Activated CD8-positive, alpha-beta memory T cell treated with anti-CD3 and anti-CD28 coated beads for 48 hours (primary cell): ENCODE measurements at places on chromosomes 16 and 17.

- no peak for DNase-seq
Measured at GRCh38 chr17:31740611-31741082, 118.4 kb downstream of the COPRS start.

GRCh38 chr17:49549691-49550678 is 25.7 kb upstream of the NXPH3 start:
- DNase-seq = no peak

- no peak for DNase-seq
Measured at GRCh38 chr17:58317421-58318064, 11.1 kb downstream of the TSPOAP1 start.

- DNase-seq = no peak
Measured at GRCh38 chr16:87227296-87227951, 89.8 kb downstream of the C16orf95 start.

DNA sequence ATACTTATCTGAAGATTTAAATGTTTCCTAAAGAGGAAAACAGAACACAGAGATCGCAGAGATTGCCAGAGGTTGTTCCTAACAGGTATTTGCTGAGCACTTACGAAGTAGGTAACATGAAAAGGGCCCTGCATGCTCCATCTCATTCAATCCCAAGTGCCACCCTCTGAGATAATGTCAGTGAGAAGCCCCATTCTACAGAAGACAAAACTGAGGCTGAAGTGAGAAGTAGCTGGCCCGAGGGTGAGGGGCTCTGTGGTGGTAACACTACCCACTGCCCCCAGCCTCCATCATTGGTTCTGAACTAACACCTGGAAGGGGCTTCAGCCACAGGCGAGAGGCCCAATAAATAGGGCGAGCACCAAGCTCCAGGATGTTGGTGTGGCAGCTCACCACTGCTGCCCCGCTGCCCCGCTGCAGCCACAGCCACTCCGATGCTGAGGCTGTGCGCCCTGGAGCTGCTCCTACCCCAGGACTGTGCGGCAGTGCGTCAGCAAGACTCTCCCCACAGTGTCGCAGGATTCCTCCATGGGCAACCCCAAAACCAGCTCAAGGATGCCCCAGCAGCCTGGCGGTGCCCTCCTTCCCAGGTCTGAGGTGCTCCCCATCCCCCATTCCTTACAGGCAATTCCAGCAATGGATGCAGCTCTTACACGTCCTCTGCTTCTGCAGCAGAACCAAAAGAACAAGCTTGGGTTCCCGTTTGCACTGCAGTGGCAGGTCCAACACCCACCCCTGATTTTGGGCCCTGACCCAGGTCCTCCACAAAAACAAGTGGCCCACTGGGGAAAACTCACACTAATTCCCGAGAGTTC is 10.3 kb downstream of the FLCN start:
- DNase-seq = no peak

DNA sequence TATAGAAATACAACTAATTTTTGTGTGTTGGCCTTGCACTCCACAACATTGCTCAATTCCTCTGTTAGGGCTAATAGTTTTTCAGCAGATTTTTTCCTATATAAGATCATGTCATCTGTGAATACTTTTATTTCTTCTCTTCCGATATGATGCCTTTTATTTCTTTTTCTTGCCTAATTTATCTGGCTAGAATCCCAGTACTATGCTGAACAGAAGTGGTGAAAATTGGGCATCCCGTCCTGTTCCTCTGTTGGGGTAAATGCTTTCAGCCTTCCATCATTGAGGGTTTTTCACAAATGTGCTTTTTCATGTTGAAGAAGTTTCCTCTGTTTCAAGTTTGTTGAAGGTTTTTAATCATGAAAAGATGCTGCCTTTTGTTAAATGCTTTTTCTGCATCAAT is 22.7 kb upstream of the TNFRSF13B start:
- no peak for DNase-seq

GRCh38 chr17:55040611-55041010 is 72.0 kb downstream of the STXBP4 start:
- DNase-seq = no peak

GRCh38 chr17:49946208-49946607 is 22.8 kb upstream of the DLX4 start:
- DNase-seq = no peak

DNA sequence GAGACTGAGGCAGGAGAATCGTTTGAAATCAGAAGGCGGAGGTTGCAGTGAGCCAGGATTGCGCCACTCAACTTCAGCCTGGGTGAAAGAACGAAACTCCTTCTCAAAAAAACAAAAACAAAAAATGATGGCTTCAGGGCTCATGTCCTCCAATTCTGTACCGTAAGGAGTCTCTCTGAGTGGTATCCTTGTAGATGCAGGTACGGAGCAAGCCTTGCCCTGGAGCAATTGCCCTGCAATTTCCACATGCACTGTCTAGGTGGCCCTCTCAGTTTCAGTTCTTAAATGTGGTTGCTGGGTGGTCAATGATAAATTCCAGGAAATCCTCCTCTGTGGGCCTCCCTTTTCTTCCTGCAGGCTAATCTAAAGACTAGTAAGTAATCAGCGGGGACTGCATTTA is 10.6 kb downstream of the TMEM238L start:
- no peak for DNase-seq

- DNase-seq = no peak
Measured at GRCh38 chr17:10125531-10126275, 72.7 kb downstream of the GAS7 start.

DNA sequence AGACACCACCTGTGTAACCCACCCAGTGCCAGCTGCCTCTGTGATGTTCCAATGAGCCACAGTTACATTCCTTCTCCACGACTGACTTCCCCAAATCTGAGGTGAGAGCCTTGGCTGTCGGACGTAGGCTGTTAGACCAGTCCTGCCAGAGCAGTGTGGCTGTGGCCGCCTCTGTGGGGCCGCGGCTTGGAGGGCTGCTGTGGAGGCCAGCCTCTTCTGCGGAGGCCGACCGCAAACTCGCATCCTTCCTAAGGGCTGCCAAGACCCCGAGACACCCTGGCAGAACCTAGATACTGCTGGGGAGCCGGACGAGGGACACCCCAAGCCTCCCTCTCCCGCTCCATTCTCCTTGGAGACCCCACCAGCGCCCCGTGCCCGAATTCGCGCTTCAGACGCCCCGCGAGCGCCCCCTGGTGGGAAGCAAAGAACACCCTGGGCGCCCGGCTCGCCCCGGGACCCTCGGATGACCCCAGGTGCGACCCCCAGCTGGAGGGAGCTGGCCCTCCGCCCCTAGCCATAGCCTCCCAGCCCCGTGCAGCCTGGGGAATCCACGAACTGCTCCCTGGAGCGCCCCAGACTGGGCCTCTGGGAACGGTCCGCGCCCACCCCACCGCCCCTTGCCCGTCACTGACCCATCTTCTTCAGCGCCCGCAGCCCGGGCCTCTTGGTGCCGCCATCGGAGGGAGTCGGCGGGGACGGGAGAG is 547 bp downstream of the PLCD3 start:
- DNase-seq = no peak

DNA sequence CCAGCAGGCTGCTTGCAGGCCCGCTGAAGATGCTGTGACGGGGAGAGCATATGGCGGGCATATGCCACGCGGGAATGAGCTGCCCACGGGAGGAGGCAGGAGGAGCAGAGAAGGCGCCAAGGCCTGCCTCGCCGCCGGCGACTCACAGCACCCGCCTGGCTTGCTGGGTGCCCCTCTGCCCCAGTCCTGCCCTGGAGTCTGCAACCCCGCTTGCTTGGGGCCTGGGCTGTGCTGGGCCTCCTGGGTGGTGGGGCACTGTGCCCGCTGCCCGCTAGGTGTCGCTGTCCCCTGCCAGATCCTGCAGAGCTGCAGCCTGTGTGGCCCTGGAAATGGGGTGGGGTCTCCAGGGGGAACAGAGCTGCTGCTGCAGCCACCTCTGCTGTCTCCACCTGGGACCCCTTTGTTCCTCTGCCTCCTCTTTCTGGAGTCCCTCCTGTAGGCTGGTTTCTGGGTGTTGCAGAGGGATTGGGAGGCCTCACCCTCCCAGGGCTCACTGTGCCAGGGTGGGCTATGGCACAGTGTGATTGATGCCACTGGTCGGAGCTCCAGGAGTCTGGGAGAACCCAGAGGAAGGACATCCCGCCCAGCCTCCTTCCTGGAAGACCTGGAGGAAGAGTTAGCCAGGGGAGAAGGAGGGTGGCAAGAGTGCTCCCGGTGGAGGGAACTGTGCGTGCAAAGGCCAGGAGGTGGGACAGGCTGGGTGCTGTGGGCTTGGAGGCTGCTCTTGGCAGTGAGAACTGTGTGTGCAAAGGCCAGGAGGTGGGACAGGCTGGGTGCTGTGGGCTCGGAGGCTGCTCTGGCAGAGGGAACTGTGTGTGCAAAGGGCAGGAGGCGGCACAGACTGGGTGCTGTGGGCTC is 141.0 kb upstream of the CIBAR2 start:
- DNase-seq = peak; percentile 58

GRCh38 chr17:68790931-68791330 is 164.3 kb downstream of the ABCA8 start:
- DNase-seq = no peak

DNA sequence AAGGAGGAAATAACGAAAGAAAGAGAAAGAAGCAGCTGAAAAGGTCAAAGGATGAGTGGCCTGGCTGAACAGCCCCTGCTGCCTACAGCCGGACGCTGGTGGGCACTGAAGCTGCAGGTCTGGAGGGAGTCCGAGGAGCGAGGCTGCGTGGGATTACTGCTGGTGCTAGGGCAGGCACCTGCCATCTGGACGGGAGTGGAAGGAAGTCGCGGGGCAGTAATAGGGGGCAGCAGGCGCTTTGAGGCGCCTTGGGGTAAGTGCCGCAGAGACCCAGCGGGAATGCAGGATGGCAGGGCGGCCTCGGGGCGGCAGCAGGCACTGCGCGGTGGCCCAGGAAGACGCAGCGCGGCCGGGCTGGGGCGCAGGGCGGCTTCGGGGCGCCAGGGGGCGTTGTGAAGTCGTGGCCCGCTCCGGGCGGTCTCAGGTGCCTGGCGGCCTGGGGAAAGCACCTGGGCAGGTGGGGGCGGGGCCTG is 303 bp upstream of the SCNN1G start:
- DNase-seq = peak; percentile 41

DNA sequence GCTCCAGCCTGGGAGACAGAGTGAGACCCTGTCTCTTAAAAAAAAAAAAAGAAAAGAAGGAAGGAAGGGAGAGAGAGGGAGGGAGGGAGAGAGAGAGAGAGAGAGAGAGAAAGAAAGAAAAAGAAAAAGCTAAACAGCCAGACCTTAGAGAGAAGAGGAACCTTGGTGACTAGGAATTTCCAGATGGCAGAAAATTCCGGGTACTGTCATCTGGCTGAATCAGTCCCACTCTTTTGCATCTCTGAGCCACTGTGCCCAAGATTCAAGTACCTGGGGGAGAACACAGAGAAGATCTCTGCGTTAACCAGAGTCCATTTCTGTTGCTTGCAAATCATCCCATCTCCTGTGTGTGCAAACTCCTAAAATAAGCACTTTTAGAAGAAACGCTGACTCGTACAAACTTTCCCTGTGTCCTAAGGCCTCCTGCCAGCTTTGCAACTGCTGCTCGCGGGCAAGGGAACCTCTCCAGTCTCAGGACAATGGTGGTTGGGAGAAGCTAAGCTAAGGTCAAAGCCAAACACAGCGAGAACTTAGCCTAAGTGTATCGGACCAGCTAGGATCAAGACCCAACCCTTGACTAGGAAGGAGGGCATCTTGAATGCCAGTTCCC is 18.0 kb downstream of the BMERB1 start:
- no peak for DNase-seq

GRCh38 chr16:87407511-87408112 is 15.5 kb downstream of the MAP1LC3B start:
- no peak for DNase-seq

GRCh38 chr16:48441863-48442279 is 56.7 kb upstream of the SIAH1 start:
- DNase-seq = no peak

DNA sequence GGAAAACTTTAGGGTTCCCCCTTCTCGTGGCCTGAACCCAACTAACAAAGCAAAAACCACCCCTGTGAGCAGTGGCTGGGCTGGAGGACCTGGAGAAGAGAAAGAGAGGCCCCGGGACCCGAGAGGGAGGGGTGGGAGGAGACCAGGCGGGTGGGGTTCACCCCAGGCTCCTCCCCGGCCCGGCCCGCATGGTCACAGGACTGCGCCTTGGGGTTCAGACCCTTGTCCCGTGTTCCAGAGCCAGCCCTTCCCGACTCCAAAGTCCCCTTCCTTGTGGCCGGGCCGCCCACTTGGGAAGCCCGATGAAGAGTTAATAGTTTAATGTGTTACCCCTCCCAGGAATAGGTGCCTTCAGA is 852 bp downstream of the MARVELD3 start:
- no peak for DNase-seq

GRCh38 chr16:67529582-67530012 is 968 bp downstream of the RIPOR1 start:
- DNase-seq = no peak

- DNase-seq = no peak
Measured at GRCh38 chr17:62596662-62597061, 30.8 kb upstream of the MRC2 start.

DNA sequence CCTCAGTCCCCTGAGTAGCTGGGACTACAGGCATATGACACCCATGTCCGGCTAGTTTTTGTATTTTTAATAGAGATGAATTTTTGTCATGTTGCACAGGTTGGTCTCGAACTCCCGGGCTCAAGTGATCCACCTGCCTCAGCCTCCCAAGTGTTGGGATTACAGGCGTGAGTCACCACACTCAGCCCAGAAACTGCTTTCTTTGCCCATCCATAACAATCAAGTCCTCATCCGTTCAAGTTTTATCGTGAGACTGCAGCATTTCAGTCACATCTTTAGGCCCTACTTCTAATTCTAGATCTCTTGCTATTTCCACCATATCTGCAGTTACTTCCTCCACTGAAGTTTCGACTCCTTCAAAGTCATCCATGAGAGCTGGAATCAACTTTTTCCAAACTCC is 6.4 kb downstream of the NPRL3 start:
- no peak for DNase-seq

- DNase-seq = no peak
Measured at GRCh38 chr17:80774643-80775281, 216.9 kb upstream of the CHMP6 start.

DNA sequence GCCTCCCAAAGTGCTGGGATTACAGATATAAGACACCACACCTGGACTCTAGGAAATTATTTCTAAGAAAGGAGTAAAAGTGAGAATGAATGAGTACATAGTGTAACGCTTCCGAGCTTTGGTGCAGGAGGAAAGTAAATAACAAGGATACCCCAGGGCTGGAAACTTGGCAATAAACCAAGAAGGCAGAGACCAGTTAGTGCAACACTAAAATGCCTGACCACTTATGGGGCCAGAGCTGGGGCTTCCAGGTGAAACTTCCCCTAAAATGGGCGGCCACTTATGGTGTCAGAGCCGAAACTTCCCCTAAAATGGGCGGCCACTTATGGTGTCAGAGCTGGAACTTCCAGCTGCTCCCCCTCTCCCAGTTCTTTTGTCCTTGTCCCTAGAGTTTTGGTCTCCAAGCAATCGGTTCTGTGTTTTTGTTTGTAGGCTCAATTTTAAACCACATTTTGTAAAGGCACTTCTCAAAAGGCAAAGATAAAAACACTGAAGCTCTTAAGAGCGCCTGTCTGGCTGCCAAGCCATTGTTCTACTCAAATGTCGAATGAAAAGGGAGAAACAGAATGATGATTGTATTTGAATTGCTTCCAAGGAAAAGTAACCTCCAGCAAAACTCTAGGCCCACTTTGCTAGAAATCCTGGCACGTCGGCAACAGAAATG is 63.9 kb downstream of the NXN start:
- DNase-seq = no peak
